ENCODE measurements at places on chromosomes 6 and 20. TPM values are rescaled to one million over a fixed set of nuclear protein-coding genes. Genes with fewer than 3 reads are reported as not detected.

LINC00237 gene
- not detected for total RNA-seq

- H3K4me1 ChIP-seq, result no peaks in the 10 kb centered on the region
- H3K27me3 ChIP-seq, result no peaks in the 10 kb centered on the region
- no peak for DNase-seq
- H3K4me3 ChIP-seq, result no peak overlapping the region
These were observed 31.7 kb upstream of the CST1 start for GRCh38 chr20:23782366-23782983.

- no peak overlapping the region for H3K4me3 ChIP-seq
- no peak overlapping the region for H3K27ac ChIP-seq
- no peaks in the 10 kb centered on the region for H3K36me3 ChIP-seq
- H3K27me3 ChIP-seq, result no peaks in the 10 kb centered on the region
- no peaks in the 10 kb centered on the region for H3K4me1 ChIP-seq
These were observed 66.4 kb downstream of the HMGN3 start for GRCh38 chr6:79167931-79168694.

DNA sequence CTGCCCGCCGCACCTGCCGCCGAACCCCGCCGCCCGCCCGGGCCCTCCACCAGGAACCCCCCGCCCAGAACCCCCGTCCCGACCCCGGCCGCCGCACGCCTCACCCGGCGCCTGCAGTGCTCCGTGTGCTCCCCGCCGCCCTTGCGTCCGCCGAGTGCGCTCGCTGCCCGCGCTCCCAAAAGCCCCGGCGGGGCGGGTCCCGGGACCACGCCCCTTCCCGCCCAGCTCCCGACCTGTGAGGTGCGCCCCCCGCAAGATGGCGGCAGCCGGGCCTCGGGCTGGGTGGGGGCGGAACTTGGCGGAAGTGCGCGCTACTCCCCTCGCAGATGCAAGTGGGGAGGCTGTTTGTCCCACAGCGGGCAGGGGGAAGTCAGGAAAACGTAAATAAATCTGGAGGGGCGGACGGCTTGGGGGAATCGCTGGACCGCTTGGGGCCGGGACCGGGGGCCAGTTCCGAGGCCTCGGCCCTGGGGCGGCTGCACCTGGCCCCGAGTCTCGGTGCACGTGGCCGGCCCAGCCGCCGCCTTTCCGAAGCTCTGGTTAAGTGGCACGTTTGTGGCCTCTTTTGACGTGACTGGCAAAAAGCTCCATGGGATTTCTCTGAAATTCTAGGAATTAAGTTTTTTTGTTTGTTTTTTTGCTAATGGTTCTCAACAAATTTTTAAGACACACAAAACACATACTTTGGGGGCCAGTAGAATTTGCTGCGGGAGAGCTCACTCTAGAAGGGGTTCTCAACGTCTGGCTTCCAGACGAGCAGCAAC, at the start of gene EZR:
Gene EZR (minus strand): TSS at position 156 of the 764 bp plus-strand sequence. CDS start 1,275 bp downstream, outside the sequence.
- H3K36me3 ChIP-seq, result no peaks in the 10 kb centered on the region
- no peaks in the 10 kb centered on the region for H3K27me3 ChIP-seq
- H3K4me1 ChIP-seq, result peaks cover 17% of the 10 kb centered on the region
- H3K27ac ChIP-seq, result peak within 1 kb of the TSS; percentile 98
- peak; percentile 76 for DNase-seq

GRCh38 chr6:89640804-89641203, 2.3 kb upstream of the LYRM2 start:
- no peak overlapping the region for H3K27ac ChIP-seq
- no peak for DNase-seq
- H3K4me1 ChIP-seq, result peaks cover 15% of the 10 kb centered on the region
- H3K27me3 ChIP-seq, result no peaks in the 10 kb centered on the region
- H3K36me3 ChIP-seq, result peaks cover 38% of the 10 kb centered on the region

CLPSL2 gene
- not detected for total RNA-seq

LPA gene
- not detected for total RNA-seq

- H3K4me1 ChIP-seq, result no peaks in the 10 kb centered on the region
- no peak for DNase-seq
- H3K27ac ChIP-seq, result no peak overlapping the region
- H3K27me3 ChIP-seq, result no peaks in the 10 kb centered on the region
- no peak overlapping the region for H3K4me3 ChIP-seq
These were observed 197.7 kb upstream of the PREP start for GRCh38 chr6:105600336-105601260.

- no peak overlapping the region for H3K27ac ChIP-seq
- no peak overlapping the region for H3K4me3 ChIP-seq
- no peak for DNase-seq
- H3K36me3 ChIP-seq, result no peaks in the 10 kb centered on the region
- H3K27me3 ChIP-seq, result peaks cover 74% of the 10 kb centered on the region
These were observed 696 bp upstream of the SIRPA start for GRCh38 chr20:1894471-1894950.

WRNIP1 gene
- 30.1 TPM for total RNA-seq

DNA sequence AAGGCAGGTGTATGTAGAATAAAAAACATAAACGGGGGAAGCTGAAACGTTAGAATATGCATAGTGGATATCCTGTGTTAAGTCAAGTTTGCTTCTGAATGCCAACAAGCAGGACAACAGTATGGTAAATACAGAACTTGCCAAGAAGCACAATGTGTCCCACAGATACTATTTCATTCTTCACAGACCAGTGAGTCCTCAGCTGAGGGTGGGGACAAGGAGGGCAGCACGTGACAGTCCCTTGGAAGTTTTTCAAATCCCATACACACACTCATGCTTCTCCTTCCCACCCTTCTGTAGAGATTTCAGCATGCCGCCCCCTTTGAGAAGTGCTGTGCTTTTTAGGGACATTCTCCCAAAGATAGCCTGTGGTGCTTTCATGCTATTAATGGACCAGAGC, 268.5 kb upstream of the ECI2 start:
- no peak overlapping the region for H3K4me3 ChIP-seq
- DNase-seq, result no peak
- H3K36me3 ChIP-seq, result no peaks in the 10 kb centered on the region
- H3K27ac ChIP-seq, result no peak overlapping the region

PAQR8 gene
- 35.2 TPM for total RNA-seq

DNA sequence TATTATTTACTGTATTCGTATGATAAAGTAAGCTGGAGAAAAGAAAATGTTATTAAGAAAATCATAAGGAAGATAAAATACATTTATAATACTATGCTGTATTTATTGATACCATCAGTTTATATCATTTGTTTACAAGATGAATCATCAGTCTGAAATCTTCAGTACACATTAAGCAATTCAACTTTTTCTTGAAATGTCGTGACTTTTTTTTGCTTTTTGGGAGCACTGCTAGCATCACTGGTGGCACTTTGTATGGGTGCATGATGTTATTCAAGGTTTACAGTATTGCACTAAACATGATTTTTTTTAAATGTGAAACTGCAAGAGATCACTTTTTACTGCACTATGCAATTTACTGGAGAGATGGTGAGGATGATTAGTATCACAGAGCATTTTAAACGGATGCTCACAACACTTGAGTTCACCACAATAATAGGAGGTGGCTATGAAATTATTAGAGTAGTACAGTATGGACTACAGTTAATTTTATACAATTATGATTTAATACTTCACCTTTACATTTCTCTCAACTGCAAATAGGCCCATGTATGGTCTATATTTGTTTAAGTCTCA, 85.9 kb downstream of the SNAP25 start:
- no peak overlapping the region for H3K27ac ChIP-seq
- no peak for DNase-seq
- no peak overlapping the region for H3K4me3 ChIP-seq
- peaks cover 9% of the 10 kb centered on the region for H3K4me1 ChIP-seq
- no peaks in the 10 kb centered on the region for H3K36me3 ChIP-seq
- H3K27me3 ChIP-seq, result no peaks in the 10 kb centered on the region

GRCh38 chr20:62201173-62202082, 18.6 kb downstream of the MTG2 start:
- no peak for DNase-seq
- H3K4me3 ChIP-seq, result no peak overlapping the region
- peaks cover 51% of the 10 kb centered on the region for H3K36me3 ChIP-seq
- no peaks in the 10 kb centered on the region for H3K4me1 ChIP-seq
- no peaks in the 10 kb centered on the region for H3K27me3 ChIP-seq

DNAAF9 gene
- 6.2 TPM for total RNA-seq

GRCh38 chr6:45473121-45473993, 95.6 kb upstream of the SUPT3H start:
- no peaks in the 10 kb centered on the region for H3K4me1 ChIP-seq
- H3K36me3 ChIP-seq, result no peaks in the 10 kb centered on the region
- no peak for DNase-seq
- no peak overlapping the region for H3K4me3 ChIP-seq

DNA sequence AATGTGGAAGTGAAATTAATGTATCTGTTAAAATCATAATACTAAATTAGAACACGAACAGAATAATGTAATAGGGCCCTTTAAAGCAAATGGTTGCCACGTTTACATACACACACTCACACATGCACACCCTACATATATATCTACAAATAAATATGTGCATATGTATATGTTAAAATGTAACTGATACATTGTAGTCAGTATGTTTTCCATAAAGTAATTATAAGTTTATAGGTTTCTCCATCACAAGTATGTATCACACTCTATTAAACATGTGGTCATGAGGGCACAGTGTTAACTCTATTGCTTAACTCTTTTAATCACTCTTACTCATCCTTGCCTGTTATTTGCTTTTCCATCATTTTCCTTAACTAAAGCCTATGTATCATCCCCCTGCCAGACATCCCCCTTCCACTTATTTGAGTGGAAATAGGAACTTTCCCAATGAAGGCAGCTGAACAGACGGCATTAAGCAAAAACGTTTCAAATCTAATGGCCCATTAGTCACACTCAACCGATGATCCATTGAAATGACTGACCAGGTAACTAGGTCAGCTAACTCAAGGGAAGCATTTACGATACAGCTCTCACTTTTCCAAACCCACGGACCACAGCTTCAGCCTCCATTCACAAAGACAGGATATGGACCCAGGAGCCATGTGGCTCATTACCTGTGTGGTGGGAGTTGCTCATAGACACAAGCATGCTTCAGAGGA, 89.3 kb downstream of the HAO1 start:
- DNase-seq, result no peak
- no peaks in the 10 kb centered on the region for H3K27me3 ChIP-seq
- no peaks in the 10 kb centered on the region for H3K4me1 ChIP-seq
- H3K27ac ChIP-seq, result no peak overlapping the region
- H3K36me3 ChIP-seq, result no peaks in the 10 kb centered on the region

SLC22A3 gene
- total RNA-seq, result 0.29 TPM

Data from T-cell (primary cell).